ENCODE measurements at places on chromosomes 6 and 20.

GRCh38 chr6:11760015-11760473 is 18.6 kb downstream of the ADTRP start:
- no peaks in the 10 kb centered on the region for H3K4me1 ChIP-seq
- no peak for DNase-seq
- no peak overlapping the region for H3K4me3 ChIP-seq
- no peaks in the 10 kb centered on the region for H3K36me3 ChIP-seq
- no peak overlapping the region for H3K27ac ChIP-seq

GRCh38 chr20:33515569-33516216 is 25.8 kb downstream of the CBFA2T2 start:
- no peak for DNase-seq
- no peaks in the 10 kb centered on the region for H3K4me1 ChIP-seq
- no peaks in the 10 kb centered on the region for H3K36me3 ChIP-seq
- H3K27ac ChIP-seq, result no peak overlapping the region
- no peaks in the 10 kb centered on the region for H3K27me3 ChIP-seq
- H3K4me3 ChIP-seq, result no peak overlapping the region

GRCh38 chr6:79042088-79042798 is 35.8 kb downstream of the PHIP start:
- H3K4me3 ChIP-seq, result no peak overlapping the region
- no peaks in the 10 kb centered on the region for H3K27me3 ChIP-seq
- peaks cover 6% of the 10 kb centered on the region for H3K36me3 ChIP-seq
- H3K4me1 ChIP-seq, result peaks cover 18% of the 10 kb centered on the region

DNA sequence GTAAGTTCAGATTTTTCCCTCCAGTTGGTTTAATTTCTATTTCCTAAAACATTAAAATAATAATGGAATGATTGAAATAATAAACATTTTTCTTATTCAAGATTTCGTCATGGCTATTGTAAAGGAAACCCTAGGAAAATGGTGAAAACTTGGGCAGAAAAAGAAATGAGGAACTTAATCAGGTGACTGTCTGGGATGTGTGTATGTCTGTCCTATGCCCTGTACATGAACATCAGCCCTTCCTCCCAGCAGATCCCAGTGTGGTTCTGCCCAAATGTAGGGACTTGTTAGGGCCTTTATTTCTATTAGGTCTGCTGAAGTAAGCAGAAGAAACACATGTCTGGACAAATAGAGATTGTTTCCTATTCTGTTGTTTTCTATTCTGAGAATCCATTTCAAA is 13.1 kb downstream of the RIOK1 start:
- peaks cover 50% of the 10 kb centered on the region for H3K36me3 ChIP-seq
- no peak overlapping the region for H3K4me3 ChIP-seq
- H3K27me3 ChIP-seq, result no peaks in the 10 kb centered on the region
- no peak for DNase-seq
- no peaks in the 10 kb centered on the region for H3K4me1 ChIP-seq
- no peak overlapping the region for H3K27ac ChIP-seq

- no peak for DNase-seq
- H3K36me3 ChIP-seq, result no peaks in the 10 kb centered on the region
- no peak overlapping the region for H3K4me3 ChIP-seq
- H3K4me1 ChIP-seq, result peaks cover 2% of the 10 kb centered on the region
Observed at GRCh38 chr6:144613859-144614258, 328.7 kb downstream of the UTRN start.

- no peak overlapping the region for H3K4me3 ChIP-seq
- no peaks in the 10 kb centered on the region for H3K27me3 ChIP-seq
- H3K27ac ChIP-seq, result no peak overlapping the region
- no peaks in the 10 kb centered on the region for H3K36me3 ChIP-seq
- DNase-seq, result no peak
- H3K4me1 ChIP-seq, result peaks cover 13% of the 10 kb centered on the region
Observed at GRCh38 chr20:3848565-3848964, 1.9 kb downstream of the MAVS start.

GRCh38 chr20:57907131-57908000 is 197.6 kb upstream of the PMEPA1 start:
- H3K4me3 ChIP-seq, result no peak overlapping the region
- peaks cover 13% of the 10 kb centered on the region for H3K27me3 ChIP-seq
- DNase-seq, result no peak
- H3K36me3 ChIP-seq, result no peaks in the 10 kb centered on the region
- H3K4me1 ChIP-seq, result no peaks in the 10 kb centered on the region

GRCh38 chr6:104957301-104958177 is 632 bp downstream of the LIN28B start:
- no peak for DNase-seq
- H3K4me3 ChIP-seq, result no peak overlapping the region
- H3K27ac ChIP-seq, result peak overlapping the region; percentile 49
- H3K36me3 ChIP-seq, result no peaks in the 10 kb centered on the region

- H3K4me1 ChIP-seq, result peaks cover 51% of the 10 kb centered on the region
- no peak for DNase-seq
- no peaks in the 10 kb centered on the region for H3K27me3 ChIP-seq
- H3K36me3 ChIP-seq, result no peaks in the 10 kb centered on the region
- no peak overlapping the region for H3K4me3 ChIP-seq
Observed at GRCh38 chr6:137827411-137827940, 39.6 kb upstream of the TNFAIP3 start.

DNA sequence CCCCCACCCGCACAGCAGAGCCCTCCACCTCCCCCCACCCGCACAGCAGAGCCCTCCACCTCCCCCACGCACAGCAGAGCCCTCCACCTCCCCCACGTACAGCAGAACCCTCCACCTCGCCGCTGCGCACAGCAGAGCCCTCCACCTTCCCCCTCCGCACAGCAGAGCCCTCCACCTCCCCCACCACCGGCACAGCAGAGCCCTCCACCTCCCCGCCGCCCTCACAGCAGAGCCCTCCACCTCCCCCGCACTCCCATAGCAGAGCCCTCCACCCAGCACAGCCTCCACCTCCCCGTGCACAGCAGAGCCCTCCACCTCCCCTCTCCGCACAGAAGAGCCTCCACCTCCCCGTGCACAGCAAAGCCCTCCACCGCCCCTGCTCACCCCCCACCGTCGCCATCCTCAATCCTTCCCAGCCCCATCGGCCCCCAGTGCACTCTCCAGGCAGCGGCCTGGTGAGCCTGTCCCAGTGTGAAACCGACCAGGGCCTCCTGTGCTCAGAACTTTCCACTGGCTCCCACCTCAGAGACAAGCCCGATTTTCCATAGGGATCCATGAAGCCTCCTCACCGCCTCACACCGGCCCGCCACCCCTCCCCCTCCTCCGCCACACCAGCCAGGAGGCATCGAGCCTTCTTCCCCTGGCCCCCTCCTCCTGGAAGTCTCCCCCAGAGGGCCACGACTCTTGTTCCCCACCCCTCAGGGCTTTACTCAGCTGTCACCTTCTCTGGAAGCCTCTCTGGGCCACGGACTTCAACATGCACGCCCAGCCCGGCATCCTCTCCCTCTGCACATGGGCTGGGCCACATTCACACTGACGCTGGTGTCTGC is 347.1 kb downstream of the ZFAND3 start:
- no peaks in the 10 kb centered on the region for H3K27me3 ChIP-seq
- H3K27ac ChIP-seq, result no peak overlapping the region
- DNase-seq, result no peak
- H3K4me3 ChIP-seq, result no peak overlapping the region

GRCh38 chr6:157462956-157463742 is 82.2 kb downstream of the ZDHHC14 start:
- no peak overlapping the region for H3K27ac ChIP-seq
- no peak for DNase-seq
- H3K27me3 ChIP-seq, result no peaks in the 10 kb centered on the region
- H3K4me1 ChIP-seq, result peaks cover 11% of the 10 kb centered on the region
- H3K36me3 ChIP-seq, result no peaks in the 10 kb centered on the region

DNA sequence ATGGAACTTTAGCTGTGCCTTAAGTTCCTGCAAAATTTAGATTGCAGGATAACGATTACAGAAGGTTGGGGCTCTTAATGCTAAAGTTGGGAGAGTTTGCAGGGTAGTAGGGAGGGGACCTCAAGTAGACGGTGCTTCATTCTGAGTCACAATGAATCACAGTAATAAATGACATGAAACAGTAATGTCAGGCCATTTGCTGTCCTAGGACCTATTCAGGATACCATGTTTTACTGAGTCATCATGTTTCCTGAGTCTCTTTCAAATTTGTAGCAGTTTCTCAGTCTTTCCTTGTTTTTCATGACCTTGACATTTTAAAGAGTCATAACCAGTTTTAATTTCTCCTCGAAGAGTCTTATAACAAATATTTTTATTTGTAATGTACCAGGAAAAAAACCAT is 406.9 kb upstream of the MAP3K7 start:
- H3K36me3 ChIP-seq, result no peaks in the 10 kb centered on the region
- H3K4me1 ChIP-seq, result no peaks in the 10 kb centered on the region

DNA sequence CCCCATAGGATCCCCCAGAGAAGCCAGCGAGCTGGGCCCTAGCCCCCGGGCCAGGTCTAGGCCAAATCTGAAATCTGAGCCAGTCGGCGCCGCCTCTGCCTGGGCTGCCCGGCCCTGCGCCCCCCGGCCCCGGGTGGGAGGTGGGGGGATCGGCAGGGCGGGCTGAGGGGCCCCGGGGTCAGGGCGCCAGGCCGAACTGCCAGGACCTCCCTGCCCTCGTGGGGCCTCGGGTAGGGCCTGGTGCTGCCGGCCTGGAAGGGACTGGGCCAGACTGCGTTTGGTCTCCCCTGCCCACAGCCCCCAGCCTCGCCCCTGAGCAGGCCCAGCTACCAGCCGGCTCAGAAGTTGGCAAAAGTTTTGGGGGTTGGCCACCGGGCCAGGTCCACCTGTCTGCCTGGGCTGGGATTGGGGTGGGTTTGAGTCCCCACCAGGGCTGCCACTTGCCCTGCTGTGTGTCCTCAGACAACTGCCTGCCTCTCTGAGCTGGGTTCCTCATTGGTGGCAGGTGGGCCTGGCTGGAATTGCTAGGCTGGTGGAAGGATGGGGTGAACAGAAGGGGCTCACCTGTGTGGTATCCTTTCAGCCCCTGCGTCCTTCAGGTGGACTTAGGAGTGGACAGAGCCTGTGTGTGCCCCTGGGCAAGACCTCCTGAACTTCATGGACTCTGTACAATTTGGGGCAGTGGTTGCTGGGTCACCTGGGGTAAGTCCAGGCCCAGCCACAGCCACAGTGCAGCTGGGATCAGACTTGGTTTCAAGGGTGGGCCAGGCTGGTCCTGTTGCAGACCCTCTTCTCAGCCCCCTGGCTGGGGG is 801 bp downstream of the SRC start:
- H3K4me1 ChIP-seq, result no peaks in the 10 kb centered on the region
- DNase-seq, result no peak
- H3K4me3 ChIP-seq, result no peak overlapping the region
- H3K36me3 ChIP-seq, result no peaks in the 10 kb centered on the region
- H3K27me3 ChIP-seq, result no peaks in the 10 kb centered on the region

GRCh38 chr20:51815383-51816076 is 13.2 kb upstream of the SALL4 start:
- H3K27ac ChIP-seq, result no peak overlapping the region
- H3K4me3 ChIP-seq, result no peak overlapping the region
- no peaks in the 10 kb centered on the region for H3K27me3 ChIP-seq
- no peaks in the 10 kb centered on the region for H3K36me3 ChIP-seq

- H3K27me3 ChIP-seq, result no peaks in the 10 kb centered on the region
- H3K27ac ChIP-seq, result no peak overlapping the region
- no peak for DNase-seq
- H3K4me1 ChIP-seq, result no peaks in the 10 kb centered on the region
- no peaks in the 10 kb centered on the region for H3K36me3 ChIP-seq
- no peak overlapping the region for H3K4me3 ChIP-seq
Observed at GRCh38 chr6:134844120-134844519, 105.8 kb downstream of the ALDH8A1 start.

DNA sequence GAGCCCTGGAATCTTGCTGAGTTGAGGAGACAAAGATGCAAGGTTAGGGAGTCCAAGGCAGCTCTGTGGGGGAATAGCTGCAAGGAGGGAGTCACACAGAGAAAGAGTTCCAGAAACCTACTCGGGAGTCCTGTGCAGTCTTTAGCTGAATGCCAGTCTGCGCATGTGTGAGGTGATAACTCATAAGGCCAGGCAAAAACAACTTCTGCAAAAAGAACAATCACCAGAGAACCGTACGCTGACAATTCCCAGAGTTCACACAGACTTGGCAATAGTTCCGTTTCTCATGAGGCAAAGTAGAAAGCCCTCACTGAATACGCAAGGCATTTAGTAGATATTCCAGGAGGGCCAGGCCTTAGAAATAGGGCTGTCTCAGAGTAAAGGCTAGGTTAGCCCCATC is 135.2 kb upstream of the TAB2 start:
- no peak for DNase-seq
- no peaks in the 10 kb centered on the region for H3K36me3 ChIP-seq
- H3K4me3 ChIP-seq, result no peak overlapping the region
- no peaks in the 10 kb centered on the region for H3K27me3 ChIP-seq

DNA sequence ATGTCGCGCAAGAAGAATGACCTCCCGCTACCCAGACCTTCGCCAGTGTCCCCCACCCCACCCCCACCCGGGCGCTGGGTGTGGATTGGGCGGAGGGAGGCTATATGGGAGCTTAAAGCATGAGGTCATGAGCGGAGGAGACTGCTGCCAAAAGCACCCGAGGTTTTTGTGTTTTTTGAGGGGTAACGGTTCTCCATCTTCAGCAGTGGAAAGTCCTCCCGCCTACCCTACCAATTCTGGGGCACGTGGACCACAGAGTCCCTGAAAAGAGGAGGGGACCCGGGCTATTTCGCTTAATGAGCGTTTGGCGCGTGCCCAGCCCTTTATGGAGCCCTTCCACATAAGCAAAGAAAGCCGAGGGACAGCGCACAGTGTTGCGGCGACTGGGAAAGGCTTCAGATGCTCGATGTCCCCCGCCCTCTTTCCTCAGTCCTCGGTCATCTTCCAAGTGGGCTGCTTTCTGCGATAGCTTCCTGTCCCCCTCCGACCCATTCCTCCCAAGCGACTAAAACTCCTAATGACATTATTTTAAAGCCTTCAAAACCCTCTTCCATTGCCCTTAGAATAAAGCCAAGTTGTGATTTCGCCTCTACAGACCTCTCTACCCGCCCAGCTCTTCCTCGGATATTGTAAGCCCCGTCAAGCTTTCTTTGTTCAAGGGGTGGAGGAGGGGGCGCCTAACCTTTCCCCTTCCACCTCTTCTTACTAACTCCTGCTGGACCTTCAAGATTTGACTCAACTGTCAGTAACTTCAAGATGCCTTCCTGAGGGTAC is 2.1 kb upstream of the TRERF1 start:
- H3K27me3 ChIP-seq, result no peaks in the 10 kb centered on the region
